ENCODE measurements at places on chromosomes 5 and 9. TPM values are rescaled to one million over a fixed set of nuclear protein-coding genes. Genes with fewer than 3 reads are reported as not detected.
A peak's percentile ranks its signal among the peaks of the same experiment; 100 is the strongest.

CARTPT gene
- not detected for total RNA-seq

LIX1 gene
- not detected for total RNA-seq

DNA sequence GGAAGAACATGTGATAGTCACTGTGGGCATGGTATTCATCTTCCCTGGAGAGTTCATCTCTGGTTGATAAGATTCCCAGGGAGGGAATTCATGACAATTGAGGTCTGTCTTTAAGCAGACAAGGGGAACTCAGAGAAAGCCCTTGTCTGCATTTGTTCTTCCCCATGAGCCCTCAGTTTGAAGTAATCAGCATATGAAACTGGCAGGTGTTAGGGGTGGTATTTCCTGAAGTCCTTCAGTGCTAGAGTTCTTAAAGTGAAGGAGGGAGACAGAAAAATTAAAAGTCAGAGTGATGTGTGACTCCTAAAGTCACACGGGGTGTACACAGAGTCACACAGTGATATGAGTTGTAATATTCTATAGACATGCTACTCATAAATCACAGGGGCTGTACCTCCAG is 60.6 kb upstream of the SYK start:
- no peak for DNase-seq

LCNL1 gene
- total RNA-seq: 1.0 TPM

- DNase-seq: no peak
These were observed at the start of gene KCNN2 for GRCh38 chr5:114361724-114362196. Gene KCNN2, plus strand, starts transcription at chr5:114362070. Its CDS starts 70 bp downstream, at chr5:114362140.

DNA sequence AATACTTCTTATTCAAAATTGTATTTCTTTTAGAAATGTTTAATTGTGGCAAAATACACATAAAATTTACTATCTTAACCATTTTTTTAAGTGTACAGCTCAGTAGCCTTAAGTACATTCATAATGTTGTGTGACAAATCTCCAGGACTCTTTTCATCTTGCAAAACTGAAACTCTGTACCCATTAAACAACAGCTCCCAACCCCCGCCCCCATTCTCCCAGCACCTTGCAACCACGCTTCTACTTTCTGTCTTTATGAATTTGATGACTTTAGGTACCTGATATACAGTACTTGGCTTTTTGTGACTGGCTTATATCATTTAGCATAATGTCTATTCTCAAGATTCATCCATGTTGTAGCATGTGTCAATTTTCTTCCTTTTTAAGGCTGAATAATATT is 2.8 kb upstream of the IL5 start:
- DNase-seq: no peak

- DNase-seq: no peak
These were observed 1353.7 kb upstream of the ACO1 start for GRCh38 chr9:31030741-31031202.

DNA sequence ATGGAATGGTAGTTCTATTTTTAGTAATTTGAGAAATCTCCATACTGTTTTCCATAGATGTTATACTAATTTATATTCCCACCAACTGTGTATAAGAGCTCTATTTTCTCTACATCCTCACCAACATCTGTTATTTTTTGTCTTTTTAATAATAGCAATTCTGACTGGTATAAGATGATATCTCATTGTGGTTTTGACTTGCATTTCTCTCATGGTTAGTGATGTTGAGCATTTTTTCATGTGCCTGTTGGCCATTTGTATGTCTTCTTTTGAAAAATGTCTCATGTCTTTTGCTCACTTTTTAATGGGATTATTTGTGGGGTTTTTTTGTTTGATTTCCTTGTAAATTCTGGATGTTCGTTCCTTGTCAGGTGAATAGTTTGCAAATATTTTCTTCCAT is 154.4 kb downstream of the ZSWIM6 start:
- DNase-seq: no peak

DNA sequence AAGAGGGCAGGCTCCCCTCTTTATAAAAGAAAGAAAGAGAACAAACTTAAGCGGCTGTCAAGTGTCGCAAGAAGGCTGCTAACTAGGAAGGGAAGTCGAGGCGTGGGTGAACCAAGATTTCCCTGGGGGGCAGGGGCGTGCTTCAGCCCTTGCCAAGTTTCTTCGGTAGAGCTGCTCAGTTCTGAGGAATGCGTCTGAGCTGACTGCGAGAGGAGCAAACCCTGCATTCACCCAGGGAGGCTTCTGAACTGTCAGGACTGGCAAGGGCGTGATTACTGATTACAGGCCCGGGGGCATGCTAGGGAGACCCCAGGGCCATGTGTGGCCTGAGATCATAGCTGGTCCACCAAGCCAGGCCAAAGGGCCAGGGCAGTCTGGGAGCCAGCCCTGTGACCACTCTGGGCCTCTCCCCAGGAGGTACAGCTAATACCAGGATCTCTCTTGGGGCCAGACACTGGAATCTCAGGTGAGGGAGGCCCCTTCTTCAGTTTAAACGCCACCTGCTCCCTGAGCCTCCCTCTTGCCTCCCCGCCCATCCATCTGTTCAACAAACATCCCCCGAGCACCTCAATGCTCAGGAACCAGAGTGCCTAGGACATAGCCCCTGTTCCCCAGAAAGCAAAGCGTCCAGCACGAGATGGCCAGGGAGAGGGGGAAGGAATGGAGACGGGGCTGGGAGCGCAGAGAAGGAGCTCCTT is 30.9 kb downstream of the SARDH start:
- DNase-seq: no peak

GRCh38 chr5:133307275-133307674 is 255.5 kb downstream of the HSPA4 start:
- DNase-seq: no peak

GRCh38 chr5:179160584-179160983 is 100.4 kb downstream of the ZNF354C start:
- no peak for DNase-seq

LHX2 gene
- not detected for total RNA-seq

DNA sequence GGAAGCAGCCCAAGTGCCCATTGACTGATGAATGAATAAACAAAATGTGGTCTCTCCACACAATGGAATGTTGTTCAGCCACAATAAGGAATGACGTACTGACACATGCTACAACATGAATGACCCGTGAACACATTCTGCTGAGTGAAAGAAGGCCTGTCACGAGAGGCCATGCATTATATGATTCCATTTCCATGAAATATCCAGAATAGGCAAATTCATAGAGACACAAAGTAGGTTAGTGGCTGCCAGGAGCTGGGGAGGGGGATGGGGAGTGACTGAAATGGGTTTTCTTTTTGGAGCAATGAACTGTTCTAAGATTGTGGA is 41.4 kb downstream of the BICD2 start:
- no peak for DNase-seq

C8G gene
- not detected for total RNA-seq

LCN9 gene
- total RNA-seq: not detected

FBP2 gene
- not detected for total RNA-seq

LECT2 gene
- not detected for total RNA-seq

TMEM174 gene
- total RNA-seq: not detected

DNA sequence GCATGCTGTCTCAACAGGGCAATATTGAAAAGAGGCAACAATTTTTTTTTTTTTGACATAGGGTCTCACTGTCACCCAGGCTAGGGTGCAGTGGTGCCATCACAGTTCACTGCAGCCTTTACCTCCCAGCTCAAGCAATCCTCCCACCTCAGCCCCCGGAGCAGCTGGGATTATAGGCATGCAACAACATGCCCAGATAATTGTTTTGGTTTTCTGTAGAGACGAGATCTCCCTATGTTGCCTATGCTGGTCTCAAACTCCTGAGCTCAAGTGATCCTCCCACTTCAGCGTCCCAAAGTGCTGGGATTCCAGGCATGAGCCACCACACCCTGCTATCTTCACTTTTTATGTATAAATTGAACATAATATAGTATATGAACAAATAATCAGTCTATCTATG is 47.6 kb downstream of the PRELID2 start:
- no peak for DNase-seq

DNA sequence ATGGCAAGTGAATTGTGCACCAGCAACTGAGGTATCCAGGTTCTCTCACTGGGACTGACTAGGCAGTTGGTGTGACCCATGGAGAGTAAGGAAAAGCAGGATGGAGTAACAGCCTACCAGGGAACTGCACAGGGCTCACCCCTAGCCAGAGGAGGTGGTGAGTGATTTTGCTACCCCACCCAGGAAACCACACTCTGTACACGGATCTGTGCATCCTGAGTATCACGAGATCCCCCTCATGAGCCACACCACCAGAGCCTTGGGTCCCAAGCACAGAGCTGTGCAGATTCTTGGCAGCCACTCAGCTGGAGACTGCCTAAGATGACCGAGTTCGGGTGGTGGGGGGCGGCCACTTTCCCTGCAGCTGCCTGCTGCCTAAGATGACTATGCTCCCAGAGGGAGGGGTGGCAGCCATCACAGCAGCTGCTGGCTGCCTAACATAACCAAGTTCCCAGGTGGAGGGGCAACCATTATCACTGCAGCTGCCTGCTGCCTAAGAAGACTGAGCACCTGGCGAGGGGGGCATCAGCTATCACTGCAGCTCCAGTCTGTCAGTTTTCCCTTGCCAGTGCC is 48.4 kb upstream of the EFNA5 start:
- DNase-seq: no peak

- no peak for DNase-seq
These were observed 45.2 kb upstream of the FCN2 start for GRCh38 chr9:134835448-134835847.

CCNO gene
- total RNA-seq: not detected

PCDH12 gene
- total RNA-seq: not detected

CDX1 gene
- not detected for total RNA-seq

- no peak for DNase-seq
These were observed 3.4 kb downstream of the CSF2 start for GRCh38 chr5:132076983-132077382.

- no peak for DNase-seq
These were observed 13.2 kb downstream of the SPTAN1 start for GRCh38 chr9:128565578-128565977.

DNA sequence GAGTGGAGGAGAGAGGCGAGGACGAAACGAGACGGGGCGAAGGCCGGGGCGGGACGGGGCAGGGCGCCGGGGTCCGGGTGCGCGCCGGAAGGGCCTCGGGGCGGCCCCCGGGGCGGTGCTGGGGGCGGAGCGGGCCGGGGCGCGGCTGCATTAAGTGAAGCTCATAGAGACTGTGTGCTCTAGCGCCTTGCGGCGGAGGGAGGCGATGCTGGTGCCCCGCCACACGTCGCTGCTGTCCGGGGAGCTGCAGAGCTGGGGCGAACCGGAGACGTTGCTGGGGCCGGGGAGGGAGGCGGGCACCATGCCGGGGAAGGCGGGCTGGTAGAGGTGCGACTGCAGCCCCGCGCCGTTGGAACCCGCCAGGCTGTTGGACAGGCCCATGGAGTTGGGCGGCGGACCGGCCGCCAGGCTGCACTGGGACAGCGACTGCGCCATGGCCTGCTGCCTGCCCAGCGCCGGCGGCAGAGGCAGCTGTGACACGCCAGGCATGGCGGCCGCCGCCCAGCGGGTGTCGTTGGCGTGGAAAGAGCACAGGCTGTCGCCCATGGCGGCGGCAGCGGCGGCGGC is 8.3 kb downstream of the OTP start:
- DNase-seq: no peak

- DNase-seq: peak; percentile 14
These were observed 857 bp downstream of the ADAM19 start for GRCh38 chr5:157574456-157575380.

MELK gene
- total RNA-seq: 0.47 TPM

- DNase-seq: no peak
These were observed 92.1 kb upstream of the TAF11L2 start for GRCh38 chr5:17405976-17406375.

- peak; percentile 73 for DNase-seq
These were observed 30.4 kb downstream of the RNF145 start for GRCh38 chr5:159178978-159179377.

MAT2B gene
- 34.7 TPM for total RNA-seq

DNA sequence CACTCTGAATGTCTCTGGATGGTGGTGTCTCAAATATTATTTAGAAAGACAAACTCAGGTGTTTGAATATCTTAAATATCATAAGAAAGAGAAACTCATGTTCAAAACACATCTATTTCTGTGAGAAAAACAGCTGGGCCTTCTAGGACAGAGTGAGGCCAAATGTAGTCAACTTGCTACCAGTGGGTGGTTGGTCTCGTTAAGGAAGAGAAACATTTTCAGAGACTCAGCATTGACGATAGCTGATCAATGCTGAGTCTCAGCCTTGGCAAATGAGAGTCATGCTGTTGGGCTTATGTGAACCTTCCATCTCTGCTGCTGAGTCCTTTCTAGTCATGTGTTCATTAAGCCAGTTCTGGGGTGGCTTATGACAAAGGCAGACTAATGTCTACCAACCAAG is 418.0 kb downstream of the CETN3 start:
- DNase-seq: no peak

DNA sequence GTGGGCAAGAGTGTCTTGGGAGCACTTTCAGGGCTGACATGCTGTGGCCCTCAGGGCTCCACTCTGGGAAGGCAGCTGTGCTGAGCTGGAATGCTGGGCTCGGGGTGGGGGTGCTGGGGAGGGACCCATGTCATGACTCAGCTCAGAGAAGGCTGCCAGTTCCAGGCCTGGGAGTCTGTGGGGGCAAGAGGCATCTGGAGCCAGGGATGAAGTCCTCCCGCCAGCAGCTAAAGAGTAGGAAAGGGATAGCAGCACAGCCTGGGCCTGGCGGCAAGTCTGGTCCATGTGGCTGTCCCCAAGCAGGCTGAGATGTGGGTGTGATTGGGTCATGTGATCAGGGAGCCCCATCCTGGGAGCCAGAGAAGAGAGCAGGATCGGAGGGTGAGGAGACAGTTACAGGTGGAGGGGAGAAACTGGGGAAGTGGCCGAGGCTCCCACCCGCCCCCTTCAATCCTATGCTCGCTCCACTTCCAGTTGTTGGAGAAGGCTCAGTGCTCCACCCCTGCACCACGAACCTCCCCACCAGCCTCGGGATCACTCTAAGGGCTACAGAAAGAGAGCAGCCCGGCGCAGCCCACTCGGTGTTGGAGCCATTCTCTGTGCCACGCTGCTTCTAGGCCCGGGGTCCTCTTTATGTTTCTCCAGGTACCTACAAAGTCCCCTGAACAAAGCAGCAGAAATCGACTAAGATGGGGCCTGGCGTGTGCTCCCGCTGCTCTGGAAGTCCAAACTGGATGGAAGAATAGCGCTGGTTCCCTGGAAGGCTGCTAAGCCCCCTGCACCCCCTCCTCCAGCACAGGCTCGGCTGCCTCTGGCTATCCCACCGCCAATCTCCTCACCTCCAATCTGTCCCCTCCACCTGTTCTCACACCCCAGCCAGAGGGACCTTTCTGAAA is 12.0 kb downstream of the PDGFRB start:
- no peak for DNase-seq

GRCh38 chr5:77444356-77444755 is 47.8 kb downstream of the WDR41 start:
- no peak for DNase-seq

LCN15 gene
- total RNA-seq: not detected
